Right forelimb (tissue), 1 donor: ENCODE measurements at places on chromosomes 13 and 19.

DNA sequence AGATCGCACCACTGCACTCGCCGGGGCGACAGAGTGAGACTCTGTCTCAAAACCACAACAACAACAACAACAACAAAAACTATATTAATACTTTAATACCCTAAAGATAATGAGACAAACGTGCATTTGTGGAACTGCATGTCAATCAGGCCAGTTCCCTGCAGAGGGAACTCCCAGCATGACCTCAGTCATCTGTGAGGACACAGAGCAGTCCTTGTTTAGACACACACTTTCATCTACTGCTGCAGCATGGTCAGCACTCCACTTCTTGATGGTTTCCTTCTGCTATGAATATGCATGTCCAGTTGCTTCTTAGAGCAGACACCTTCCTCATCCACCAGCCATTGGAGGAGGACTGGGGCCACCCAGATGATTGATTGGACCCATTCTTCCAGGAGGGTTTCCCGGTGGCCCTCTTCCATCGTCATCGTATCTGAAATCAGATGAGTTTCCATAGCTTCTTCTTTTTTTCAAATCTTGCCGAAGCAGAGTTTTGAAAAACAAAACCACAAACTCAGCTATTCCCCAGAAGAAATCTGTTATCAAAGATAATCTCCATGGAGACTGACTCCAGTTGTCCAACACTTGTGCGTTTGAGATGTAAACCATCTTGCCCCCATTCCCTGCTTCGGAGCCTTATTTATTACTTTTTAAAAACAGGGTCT, 26.5 kb downstream of the ZNF607 start:
- DNase-seq = no peak

DNA sequence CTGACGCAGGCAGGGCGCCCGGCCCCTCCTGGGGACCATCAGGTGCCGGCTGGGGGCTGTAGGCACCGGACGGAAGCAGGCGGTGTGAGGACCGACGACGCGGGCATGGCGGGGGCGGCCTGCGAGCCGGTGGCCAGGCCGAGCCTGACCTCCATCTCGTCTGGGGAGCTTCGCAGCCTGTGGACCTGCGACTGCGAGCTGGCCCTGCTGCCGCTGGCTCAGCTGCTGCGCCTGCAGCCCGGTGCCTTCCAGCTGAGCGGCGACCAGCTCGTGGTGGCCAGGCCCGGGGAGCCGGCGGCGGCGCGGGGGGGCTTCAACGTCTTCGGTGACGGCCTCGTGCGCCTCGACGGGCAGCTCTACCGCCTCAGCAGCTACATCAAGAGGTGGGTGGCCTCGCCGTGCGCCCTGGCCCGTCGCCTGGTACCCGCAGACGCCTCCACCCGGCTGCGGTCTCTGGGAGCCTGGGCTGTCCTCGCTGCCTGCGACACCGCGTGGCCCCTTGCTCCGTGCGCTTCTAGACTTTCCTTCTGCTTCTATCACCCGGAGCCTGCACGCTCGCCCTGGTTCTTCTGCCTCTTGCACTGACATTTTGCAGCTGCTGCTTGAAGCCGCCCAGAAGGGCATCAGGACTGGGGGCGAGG, 460 bp downstream of the MEDAG start:
- peak; percentile 71 for DNase-seq

DNA sequence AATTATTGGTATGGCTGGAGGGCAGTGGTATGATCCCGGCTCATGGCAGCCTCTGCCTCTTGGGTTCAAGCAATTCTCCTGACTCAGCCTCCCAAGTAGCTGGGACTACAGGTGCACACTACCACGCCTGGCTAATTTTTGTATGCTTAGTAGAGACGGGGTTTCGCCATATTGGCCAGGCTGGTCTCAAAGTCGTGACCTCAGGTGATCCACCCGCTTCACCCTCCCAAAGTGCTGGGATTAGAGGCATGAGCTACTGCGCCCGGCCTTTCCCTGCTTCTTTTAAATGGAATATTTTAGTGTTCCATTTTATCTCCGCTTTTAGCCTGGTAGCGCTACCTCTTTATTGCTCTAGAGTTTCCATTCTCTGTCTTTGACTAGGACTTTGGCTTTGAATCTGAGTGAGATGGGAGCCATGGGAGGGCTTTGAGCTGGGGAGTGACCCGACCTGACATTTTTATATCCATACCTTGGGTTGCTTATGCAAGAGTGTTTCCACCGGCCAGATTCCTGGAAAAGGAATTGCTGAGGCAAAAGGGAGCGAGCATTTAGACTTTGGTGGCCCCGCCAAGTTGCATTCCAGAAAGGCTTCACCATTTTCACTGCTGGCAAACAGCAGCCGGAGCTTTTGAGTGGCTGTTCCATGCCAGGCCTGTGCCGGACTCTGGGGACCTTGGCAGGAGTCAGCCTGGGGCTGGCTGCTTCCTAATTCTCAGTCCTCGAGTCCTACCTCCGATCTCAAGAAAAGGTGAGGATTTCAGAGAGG, 22.9 kb downstream of the BICRA start:
- no peak for DNase-seq

- DNase-seq = no peak
Measured at GRCh38 chr19:42542791-42543190, 14.5 kb upstream of the CEACAM1 start.

DNA sequence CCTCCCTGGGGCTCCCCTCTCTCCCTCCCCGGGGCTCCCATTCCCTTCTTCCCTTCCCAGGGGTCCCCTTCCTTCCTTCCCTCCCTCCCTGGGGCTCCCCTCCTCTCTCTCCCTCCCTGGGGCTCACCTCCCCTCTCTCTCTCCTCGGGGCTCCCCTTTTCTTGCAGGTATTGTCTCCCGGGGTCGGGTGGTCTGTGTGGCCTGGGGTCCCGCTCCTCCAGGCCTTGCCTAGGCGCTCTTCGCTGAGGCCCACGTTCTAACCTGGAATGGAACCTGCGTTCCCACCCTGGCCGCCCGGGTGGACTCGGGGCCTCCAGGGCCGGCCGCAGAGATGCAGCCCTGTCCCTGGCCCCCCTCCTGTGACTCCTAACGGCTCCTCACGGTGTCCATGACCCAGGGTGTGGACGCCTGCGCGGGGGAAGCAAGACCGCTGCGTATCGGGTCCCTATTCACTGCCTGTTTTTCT, 940 bp upstream of the DCUN1D2 start:
- peak; percentile 63 for DNase-seq

- DNase-seq = no peak
Measured at GRCh38 chr13:35165205-35165604, 223.1 kb downstream of the NBEA start.

DNA sequence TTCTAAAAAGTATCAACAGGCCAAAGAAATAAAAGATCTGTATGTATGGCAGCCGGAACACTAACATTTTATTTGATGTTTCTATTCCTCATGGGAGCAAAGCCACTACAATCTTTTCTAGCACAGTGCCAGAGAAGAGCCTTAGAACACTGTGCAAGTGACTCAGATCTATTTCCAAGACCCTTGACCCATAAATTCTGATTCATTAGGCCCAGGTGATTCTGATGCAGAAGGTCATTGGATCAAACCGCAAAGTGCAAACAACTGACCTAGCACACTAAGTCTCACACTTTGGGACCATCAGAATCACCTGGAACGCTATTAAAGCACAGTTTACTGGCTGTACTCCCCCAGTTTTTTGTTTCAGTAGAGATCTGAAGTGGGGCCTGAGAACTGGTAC, 87.6 kb downstream of the MYCBP2 start:
- DNase-seq = no peak

GRCh38 chr13:80276371-80277289, 64.3 kb downstream of the SPRY2 start:
- no peak for DNase-seq

GRCh38 chr13:18953139-18953930, 228.3 kb downstream of the TUBA3C start:
- no peak for DNase-seq

GRCh38 chr13:31946091-31946770, 85.3 kb upstream of the FRY start:
- no peak for DNase-seq

DNA sequence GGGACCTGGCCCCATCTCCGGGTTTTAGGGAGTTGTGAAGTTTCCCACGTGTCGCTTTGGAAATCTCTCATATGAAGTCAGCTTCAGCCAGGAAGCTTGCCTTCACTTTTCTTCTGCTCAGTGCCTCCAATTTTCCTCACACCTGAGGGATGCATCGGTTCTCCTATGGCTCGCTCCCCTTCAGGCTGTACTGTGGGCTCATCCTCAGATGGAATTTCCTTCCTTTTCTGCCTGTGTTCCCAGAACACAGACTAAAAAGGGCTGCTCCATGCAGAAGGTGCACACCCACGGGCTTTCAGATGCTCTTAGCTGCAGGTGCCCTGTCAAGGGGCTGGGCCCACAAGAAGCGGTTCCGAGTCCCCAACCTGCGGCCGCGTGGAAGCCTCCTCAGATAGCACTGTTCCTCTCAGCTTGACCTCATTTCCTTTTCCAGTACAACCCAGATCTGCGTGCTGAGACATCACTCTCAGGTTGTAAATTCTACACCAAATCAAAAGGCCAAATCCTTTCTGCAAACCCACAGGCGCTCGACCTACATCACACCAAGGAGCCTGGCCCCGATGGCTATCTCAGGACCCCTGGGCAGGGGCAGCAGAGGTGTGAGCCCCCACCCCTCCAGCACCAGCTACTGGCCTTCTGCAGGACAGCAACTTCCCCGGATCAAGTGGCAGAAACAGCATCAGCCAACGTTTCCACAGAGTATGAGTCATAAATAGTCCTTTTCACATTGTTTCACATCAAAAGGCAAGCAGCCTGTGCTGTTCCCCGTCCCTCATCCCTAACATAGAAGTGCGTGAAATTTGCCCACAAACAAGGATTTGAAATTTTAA, 275.9 kb downstream of the ZNF536 start:
- no peak for DNase-seq

DNA sequence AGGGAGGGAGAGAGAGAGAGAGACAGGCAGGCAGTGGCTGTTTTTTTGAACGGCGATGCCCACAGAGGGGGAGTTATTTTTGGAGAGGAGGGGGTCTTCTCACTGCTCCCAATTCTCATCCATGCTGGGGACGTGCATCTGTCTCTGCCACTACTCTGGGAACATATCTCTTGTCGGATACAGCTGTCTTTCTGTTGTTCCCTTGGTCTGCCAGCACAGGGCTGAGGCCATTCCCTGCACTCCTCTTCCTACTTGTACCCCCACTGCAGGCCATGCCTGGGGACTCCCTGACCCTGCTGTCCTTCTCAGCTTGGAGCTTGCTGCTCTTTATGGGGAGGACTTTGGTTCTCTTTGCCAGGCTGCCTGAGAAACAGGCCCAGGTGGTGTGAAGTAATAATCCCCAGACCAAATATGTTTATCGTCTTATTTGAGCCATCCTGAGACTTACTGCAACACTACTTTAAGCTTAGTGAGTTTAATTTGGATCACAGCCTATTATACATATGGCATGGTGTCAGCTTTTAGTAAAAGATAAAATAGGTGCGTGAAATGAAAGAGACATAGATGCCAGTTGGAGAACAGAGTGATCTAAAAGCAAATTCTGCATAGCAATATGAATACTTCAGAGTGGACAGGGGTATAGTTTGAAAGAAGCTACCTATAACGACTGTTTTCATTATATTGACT, 19.1 kb downstream of the LRCH1 start:
- peak; percentile 57 for DNase-seq

DNA sequence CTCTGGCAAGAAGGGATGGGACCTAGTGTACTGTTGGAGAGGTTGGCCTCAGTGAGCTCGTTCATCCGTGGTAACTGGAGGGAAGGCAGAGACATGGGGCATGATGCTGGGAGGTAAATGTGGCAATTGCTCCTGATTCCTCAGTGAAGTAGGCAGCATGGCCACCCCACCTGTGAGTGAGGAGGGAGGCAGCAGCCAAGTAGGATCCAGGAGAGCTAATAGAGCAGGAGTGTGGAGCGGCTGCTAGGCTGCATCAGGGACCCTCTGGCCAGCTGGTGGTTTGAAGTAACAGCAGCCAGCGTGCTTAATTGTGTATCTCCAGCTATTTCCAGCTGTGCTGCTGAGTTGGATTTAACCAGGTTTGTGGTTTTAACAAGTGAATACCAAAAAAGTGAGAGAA, 24.7 kb downstream of the TM9SF2 start:
- DNase-seq = no peak

DNA sequence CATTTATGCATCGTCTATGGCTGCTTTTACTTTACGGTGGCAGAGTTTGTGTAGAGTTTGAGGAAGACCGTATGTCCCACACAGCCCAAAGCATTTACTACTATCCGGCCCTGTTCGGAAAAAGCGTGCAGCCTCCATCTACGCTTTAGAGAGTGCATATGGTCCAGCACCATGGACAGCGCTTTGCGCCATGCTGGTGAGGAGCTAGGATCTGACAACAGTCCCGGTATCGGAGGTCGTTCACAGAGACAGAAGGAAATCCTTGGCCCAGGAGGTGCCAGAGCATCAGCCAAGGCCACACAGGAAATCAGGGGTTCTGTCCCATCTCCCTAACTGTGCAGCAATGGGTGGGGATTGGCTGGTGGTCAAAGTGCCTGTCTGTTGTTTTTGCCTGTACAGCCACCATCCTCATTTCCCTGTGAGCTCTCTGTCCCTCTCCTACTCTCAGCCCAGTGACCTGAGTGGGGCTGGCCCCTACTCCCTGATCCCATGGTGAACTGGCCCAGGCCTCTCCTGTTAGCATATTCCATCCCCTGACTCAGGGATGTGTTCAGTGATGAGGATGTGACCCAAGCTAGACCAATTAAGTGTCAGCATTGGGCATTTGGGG, 16.2 kb upstream of the PRODH2 start:
- DNase-seq = peak; percentile 82
